ENCODE measurements at places on chromosomes 6 and 20.

GRCh38 chr6:131054392-131055250, 8.4 kb downstream of the EPB41L2 start:
- DNase-seq: no peak

DNA sequence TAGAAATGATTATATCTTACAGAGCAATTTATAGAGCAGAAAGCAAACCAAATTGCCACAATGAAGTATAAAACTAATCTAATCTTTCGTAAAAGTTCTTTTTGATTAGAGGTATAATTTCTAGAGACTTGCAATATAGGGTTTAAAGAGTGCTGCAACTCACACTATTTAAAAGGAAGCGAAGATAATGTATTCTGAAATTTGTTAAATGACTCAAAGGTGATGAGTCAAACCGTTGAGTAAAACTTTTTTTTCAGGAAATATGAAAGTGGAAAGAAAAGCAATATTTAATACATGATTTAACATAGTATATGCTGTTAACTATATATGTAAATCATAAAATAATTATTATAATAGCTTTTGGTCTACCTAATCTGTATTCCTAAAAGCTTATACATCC, 133.6 kb downstream of the SYNE1 start:
- DNase-seq: no peak

DNA sequence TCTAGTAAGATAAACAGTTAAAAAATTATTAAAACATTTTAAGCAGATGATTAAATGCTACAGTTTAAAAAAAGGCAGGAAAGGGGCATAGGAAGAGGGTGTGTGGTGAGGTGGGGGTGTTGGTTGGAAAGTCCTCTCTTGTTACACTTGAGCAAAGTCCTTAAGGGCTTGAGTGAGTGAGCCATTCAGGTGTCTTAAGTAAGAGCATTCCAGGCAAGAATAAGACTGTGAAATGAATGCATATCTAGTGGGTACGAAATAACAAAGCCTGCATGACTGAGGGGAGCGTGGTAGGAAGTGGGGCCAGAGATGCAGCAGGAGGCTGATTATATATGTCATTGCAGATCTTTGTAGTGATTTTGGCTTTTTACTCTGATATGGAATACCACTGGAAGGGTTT, 5.1 kb downstream of the CDKAL1 start:
- DNase-seq: no peak

DNA sequence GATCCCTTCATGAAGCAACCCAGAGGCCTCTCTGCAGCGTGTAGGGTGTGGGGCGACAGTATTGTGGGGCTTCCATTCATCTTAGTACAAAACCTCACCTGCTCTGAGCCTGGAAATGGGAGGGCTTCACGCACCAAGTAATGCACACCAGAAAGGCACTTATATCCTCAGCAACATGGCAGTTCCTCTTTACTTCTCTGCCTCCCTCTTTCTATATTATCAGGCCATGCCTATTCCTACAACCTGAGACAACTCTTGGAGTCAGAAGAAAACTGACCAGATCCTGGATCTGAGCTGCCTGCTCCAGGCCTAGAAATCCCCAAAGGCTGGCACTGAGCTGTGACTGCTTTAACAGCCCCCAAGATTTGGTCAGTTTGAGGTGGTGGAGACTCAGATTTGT, 7.6 kb upstream of the ZNF76 start:
- DNase-seq: no peak

- DNase-seq: no peak
Observed at GRCh38 chr6:1614448-1615150, 4.9 kb downstream of the FOXC1 start.

DNA sequence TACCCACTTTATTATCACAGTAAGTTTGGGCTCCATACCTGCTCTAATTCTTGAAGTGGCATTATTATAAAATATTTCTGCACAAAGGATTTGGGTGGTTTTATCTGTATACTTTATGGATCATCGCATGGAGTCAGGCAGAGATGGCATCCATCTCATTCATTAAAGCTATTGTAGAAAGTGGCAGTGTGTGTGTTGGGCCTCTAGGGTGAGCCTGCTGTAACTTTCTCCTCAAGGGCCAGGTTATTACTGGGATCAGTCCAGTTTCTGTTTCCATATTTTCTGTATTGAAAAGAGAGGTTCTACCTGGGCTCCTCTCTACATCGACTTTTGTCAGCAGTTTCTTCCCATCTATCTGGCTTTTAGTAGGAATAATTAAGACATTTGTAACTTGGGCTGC, 511.1 kb downstream of the MMUT start:
- DNase-seq: no peak

- DNase-seq: peak; percentile 62
Observed at GRCh38 chr6:75268121-75268987, 16.2 kb downstream of the TMEM30A start.

- DNase-seq: no peak
Observed at GRCh38 chr20:56342783-56343182, 16.0 kb upstream of the FAM210B start.

DNA sequence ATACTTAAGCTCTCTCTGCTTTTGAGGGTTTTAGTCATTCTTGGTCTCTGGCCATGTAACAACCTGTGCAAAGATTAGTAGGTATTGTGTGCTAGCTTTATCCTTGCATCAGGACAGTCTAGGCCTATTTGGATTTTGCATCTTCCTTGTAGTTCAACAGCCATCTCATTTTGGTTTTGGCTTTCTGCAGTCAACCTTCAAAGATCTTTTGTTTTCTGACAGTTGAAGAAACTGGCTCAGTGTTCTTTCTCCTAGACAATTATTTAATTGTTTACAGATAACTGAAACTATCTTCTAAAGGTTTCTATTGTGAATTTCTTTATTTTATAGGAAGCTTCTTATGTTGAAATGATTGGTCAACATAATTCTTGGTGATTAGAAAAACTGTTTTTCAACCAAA, 307.5 kb downstream of the CDKAL1 start:
- DNase-seq: no peak

GRCh38 chr20:52895235-52895634, 76.9 kb upstream of the TSHZ2 start:
- no peak for DNase-seq

DNA sequence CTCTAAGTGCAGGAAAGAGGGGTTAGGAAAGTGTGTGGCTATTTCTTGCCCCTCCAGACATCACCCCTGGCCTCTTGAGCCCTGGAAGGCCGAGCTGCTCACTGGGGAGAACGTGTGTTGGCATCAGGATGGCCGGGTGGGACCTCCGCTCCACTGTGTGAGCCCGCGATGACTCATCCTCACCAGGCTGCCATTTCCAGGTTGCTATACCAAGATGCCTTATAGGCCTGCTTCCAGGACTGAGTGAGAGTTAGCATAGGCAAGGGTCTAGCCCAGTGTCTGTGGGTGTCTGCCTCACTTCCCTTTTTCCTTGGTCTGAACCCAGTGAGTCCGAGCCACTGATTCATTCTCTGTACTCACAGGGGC, 105.0 kb downstream of the MRPL14 start:
- DNase-seq: no peak

DNA sequence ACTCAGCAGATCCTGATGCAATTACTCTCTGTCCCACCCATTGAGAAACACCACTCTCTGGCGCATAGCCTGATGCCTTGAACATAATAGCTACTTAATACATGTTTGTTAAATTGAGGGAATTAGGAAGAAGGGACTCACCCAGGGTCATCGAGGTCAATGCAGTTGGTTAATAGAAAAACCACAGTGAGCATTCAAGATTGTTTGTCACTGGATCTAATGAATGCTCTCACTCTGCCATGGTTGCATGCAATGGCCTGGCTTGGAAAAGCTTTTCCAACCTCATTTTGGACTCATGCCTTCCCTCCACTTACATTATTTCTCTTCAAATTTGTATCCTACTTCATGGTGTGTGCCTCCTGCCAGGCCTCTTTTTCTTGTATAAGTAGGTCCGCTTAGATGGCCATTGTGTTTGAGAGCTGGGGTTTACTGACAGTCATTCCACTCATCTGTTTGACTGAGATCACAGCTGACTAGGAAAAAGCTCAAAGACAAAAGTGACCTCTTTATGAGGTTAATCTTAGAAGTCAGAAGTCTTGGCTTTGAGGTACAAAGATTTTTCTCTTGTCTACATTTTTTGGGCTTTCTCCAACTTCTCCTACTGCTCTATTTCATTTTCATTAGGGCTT, 154.8 kb upstream of the RAB32 start:
- DNase-seq: no peak

DNA sequence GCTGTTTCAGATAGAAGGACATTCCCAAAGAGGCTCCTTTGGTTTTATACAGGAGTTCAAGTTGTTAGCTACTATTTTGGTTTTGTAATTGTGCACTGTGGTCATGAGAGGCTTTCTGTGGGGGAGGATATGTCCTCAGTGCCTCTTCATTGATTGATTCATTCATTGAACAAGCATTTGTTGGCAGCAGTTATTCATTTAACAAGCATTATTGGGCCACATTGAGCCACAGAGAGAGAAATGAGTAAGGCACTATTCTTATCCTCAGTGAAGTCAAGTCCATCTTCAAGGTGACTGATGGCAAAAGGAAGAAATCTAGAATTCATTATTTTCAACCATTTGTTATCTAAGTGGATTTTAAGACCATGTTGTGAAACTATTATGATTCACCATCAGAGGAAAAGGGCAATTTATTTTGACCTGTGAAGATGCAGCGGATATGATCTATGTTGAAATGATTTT, 697.2 kb upstream of the CITED2 start:
- peak; percentile 75 for DNase-seq

DNA sequence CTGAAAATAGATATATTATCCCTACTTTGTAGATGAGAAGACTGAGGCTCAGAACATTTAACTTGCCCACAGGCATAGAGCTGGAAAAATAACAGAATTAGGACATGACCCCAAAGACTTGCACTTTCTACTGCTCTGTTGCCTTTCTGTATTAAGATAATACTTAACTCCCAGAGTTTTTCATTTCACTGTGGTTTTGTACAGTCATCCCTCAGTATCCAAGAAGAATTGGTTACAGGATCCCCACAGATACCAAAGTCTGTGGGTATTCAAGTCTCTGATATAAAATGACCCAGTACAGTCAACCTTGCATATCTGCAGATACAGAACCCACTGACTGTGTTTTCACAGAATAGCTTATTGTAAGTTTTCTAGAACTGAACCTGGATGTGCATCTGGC, 16.8 kb downstream of the MRS2 start:
- no peak for DNase-seq

- no peak for DNase-seq
Observed at GRCh38 chr20:62965363-62965771, 12.9 kb downstream of the SLC17A9 start.

GRCh38 chr20:40967700-40968099, 60.9 kb upstream of the TOP1 start:
- no peak for DNase-seq

GRCh38 chr20:33291830-33292355, 8.9 kb downstream of the BPIFB1 start:
- peak; percentile 7 for DNase-seq

DNA sequence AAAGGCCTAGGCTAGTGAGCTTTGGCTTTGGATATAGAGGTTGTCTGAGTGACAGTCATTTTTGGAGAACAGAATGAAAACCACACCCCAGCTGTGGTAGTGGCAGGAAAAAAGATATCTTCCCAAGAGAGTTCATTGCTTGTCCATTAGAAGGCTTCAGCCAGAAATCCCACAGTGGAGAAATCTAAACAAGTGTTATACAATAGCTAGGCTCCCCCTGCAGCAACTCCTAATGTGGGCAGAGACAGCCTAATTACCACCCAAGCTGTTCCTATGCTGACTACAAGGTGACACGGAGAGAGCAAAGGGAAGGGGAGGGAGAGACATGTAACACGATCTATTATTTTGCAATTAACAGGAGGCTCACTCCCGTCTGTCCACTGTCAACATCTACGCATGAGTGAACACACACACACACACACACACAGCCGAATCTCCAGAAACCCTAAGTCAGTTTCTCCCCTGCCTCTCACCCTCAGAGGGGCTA, 147.5 kb upstream of the TCF21 start:
- peak; percentile 45 for DNase-seq

- no peak for DNase-seq
Observed at GRCh38 chr6:163960128-163960527, 545.6 kb downstream of the QKI start.

DNA sequence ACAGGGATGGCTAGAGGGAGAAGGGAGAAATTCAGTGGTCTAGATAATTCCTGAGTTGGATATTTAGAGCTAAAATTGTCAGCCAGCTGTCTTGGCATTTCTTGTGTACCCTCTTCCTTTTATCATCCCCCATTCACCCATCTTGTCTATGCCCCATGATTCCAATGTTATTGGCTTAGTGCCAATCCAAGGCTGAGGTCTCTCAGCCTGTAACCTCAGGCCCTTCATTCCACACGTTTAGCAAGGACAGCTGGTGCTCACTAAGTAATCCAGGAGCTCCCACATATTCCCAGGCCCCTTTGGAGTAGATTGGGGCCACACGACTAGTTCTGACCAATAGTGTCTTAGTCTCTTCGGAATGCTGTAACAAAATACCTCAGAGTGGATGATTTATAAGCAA, 112.4 kb upstream of the ATXN1 start:
- no peak for DNase-seq

GRCh38 chr20:9467995-9468394, 46.4 kb upstream of the LAMP5 start:
- DNase-seq: no peak

- DNase-seq: peak; percentile 94
Observed at GRCh38 chr6:142945049-142945445, at the start of gene HIVEP2. Gene HIVEP2 (minus strand): TSS chr6:142945176. CDS start chr6:142774738, 170,438 bp downstream.

- DNase-seq: no peak
Observed at GRCh38 chr6:82571455-82571854, 207.8 kb downstream of the TPBG start.

GRCh38 chr6:80425089-80425823, 318.8 kb downstream of the BCKDHB start:
- DNase-seq: peak; percentile 86

- DNase-seq: no peak
Observed at GRCh38 chr6:20655317-20655716, 121.1 kb downstream of the CDKAL1 start.

DNA sequence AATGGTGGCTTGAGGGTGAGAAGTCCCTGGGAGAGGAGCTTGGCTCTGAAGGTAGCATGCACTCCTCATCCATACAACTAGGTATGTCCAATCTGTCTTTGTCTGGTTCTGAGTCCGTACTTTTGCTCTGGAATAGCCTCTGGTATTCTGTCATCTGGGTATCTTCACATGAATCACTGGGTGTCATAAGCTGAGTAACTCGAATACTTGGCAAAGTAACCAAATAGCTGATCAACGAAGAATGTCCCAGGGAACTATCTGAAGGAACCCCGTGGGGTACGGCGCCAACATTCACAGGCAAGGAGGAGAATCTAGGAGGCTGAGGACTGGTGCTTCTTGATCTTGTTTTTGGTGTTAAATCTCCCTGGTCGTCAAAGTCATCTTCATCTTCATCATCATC, 184.8 kb downstream of the HIVEP2 start:
- DNase-seq: no peak

- no peak for DNase-seq
Observed at GRCh38 chr6:98787961-98788360, 46.4 kb upstream of the POU3F2 start.

DNA sequence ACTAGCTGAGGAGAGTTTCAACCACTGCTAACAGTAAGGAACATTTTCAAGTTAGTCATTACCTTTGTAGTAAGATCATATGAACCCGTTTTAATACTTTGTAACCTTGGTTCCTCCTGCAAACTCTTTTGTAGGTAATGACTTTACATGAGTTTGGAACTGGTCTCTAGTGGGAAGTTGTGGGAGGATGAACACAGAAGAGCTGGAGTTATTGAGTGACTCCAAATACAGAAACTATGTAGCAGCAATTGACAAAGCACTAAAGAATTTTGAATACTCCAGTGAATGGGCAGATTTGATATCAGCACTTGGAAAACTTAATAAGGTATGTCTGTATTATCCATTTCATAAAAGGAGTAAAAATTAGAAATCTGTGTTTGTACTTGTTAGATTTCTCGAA, 29.3 kb downstream of the DOP1A start:
- DNase-seq: no peak
